ENCODE measurements at places on chromosomes 3 and 15.

DNA sequence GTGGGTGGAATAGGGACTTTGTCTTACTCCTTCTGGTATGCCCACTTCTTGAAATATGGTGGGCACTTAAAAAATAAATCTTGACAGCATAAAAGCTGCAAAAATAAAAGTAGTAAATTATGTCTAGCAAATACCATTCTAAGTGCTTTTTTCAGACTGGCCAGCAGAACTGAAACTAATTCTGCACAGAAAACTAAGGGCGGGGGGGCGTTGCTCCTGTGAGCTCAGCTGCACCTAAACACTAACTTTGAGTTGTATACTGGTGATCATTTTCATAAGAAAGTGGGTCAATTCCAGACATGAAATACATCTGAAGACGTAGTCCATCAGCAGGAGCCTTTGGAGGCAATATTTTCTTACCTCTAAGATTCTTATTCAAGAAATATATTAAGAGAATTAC is 114.8 kb downstream of the WDR76 start:
- DNase-seq = no peak

DNA sequence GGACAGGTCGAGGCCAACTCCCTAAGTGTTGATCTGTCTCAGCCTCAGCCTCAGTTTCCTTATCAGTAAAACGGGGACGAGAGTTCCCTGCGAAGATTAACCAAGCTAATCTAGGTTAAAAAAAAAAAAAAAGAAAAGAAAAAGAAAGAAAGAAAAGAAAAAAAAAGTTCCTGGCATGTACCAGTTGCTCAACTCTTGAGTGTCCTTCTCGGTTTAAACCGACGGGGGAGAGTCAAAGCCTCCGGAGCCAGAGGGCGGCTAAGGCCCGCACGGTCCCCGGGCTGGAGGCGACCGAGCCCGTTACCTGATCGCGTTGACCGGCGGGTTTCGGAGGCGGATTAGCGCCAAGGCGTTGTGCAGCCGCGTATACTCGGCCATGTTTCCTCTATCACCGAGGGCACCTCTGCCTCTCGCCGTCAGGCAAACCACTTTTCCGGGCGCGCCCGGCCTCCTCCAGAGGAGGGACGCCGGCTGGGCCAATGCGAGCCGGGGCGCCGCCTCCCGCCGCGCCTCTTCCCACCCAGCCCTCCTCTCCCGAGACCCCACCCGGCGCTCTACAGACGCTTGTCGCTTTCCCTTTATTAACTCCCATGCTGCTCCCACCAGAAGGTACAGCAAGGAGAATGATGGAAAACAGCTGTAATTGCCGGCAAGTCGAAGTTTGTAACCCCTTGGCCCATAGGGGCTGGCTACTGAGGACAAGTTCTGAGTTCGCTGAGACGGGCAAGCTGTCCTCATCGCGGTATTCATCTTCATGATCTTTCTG is at the start of gene EHHADH:
Gene EHHADH, minus strand, starts transcription at position 405 of the 766 bp plus-strand sequence. Its CDS starts 27 bp downstream, at position 378.
- DNase-seq = peak; percentile 84

GRCh38 chr3:124101643-124102042 is 109.7 kb upstream of the ROPN1 start:
- no peak for DNase-seq

- no peak for DNase-seq
These were observed 30.4 kb downstream of the NFKBIZ start for GRCh38 chr3:101879623-101880284.

GRCh38 chr3:40120806-40121205 is 188.7 kb upstream of the EIF1B start:
- DNase-seq = peak; percentile 81

DNA sequence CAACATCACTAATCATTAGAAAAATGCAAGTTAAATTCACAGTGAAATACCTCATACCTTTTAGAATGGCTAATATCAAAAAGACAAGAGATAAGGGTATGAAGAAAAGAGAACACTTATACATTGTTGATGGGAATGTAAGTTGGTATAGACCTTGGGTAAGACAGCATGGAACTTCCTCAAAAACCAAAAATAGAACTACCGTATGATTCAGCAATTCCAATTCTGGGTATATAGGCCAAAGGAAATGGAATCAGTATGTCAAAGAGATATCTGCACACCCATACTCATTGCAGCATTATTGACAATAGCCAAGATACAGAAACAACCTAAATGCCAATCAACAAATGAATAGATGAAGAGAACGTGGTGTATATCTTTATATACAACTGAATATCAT is 166.8 kb upstream of the LRRN1 start:
- DNase-seq = no peak

DNA sequence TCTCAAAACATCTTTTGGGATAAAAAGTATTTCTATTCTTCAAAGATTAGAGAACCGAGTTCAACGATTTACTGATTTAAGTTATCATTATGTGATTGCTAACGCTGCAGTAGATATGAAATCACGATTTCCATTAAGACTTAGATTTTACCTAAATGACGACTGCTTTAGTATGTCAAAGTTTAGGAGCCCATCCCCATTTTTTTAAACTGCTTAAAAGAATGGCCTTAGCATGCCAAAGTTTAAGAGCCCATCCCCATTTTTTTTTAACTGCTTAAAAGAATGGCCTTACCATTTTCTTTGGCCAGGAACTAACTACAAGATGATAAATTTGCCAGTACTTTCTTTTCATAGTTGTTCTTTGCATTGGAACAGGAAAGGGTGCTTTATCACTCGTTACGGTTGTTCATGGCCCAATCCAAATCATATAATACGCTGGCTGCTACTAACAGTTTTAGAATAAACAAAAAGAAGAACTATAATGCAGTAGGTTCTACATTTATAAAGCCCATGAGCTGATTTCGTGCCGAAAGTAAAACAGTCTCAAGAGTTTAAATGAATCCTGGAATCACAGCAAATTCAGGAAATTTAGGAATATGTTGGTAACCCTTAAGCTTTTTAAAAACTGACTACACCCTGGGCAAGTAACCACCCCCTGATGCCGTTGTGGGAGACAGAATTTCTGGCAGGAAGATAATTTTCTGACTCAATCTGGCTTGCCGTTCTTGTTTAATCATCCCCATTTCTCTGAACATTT is 869 bp upstream of the TSC22D2 start:
- DNase-seq = peak; percentile 88

DNA sequence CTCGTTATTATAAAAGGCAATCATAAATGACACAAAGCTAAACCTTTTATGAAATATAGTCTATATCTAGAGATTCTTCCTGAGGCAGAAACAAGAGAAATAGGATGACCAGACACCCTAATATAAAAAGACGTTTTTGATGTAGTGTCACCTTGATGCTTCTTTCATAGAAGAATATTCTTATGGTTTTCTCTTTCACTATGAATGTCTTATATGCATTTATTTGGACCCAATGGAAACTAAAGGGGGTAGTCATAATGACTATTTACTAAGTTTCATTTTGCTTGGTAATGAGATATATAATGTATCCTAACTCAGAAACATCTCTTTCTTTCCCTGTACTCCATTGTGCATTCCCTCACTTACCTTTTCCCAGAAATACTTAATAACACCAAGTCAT is 393.9 kb downstream of the RAP2B start:
- no peak for DNase-seq

GRCh38 chr3:135081856-135082434 is 286.9 kb downstream of the EPHB1 start:
- DNase-seq = no peak

GRCh38 chr3:126394977-126395321 is 240 bp downstream of the CFAP100 start:
- DNase-seq = no peak

DNA sequence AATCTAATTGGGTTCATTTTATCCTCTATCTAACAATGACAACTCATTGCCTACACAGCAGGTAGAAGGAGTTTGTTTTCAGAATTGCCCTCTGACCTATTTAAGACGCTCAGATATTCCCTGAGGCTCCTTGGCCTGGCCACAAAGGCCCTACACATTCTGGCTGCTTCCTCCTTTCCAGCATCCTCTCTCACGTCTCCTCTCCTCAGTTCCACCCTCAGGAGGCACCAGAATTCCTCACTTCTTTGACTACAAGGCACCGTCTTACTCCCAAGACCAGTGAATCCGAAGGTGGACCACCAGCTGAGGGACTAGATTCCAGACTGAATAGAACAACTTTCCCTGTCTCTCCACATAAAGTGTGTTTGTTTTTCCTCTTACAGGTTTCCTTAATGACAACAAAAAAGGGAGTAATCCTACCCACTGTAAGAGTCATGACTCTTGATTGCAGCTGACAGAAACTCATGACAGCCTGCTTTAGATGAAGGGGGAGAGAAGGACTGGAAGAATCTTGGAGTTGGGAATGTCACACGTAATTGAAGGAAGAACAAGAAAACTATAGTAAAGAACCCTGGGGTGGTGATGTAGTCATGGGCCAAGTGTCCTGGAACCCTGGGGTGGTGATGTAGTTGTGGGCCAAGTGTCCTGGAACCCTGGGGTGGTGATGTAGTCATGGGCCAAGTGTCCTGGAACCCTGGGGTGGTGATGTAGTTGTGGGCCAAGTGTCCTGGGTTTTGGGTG is 22.0 kb upstream of the MUC20 start:
- DNase-seq = no peak

DNA sequence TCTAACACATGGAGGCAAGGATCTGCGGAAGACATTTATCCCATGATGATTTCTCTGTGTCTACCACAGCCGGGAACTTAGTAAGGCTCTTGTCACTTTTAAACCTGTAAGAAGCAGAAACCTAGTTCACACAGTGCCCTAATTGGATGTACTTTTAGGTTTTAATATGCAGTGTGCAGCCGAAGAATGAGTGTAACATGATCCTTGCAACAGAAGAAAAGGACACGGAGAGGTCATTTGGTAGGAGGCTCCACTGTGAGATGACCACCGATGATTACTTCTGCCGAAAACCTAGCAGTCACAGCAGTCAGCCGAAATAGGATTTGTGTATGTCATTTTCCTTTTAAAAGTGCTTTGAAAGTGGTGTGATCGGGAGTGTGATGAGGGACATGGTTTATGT is 6.8 kb downstream of the CACNA1D start:
- no peak for DNase-seq

GRCh38 chr15:32007355-32007960 is 22.9 kb upstream of the CHRNA7 start:
- DNase-seq = no peak

GRCh38 chr15:27834684-27835083 is 264.4 kb downstream of the OCA2 start:
- DNase-seq = no peak

DNA sequence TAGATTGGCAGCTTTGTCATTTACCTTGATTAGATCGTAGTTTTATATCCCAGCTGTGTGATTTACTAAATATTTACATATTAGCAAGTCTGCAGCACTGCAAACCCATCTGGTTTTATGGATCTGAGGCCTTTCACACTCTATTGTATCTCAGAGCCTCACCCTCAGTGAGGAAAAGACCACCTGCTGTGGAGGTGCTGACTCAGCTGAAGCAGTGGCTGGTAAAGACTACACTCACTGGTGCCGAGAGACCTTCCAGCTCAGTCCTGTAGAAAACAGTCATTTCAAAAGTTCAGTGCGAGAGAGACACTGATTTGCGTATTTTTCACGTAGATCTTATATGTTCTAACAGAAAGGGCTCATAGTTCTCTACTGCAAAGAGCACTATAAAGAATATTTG is 307.8 kb upstream of the TPM1 start:
- DNase-seq = no peak

GRCh38 chr3:14286887-14287500 is 108.4 kb downstream of the LSM3 start:
- no peak for DNase-seq

DNA sequence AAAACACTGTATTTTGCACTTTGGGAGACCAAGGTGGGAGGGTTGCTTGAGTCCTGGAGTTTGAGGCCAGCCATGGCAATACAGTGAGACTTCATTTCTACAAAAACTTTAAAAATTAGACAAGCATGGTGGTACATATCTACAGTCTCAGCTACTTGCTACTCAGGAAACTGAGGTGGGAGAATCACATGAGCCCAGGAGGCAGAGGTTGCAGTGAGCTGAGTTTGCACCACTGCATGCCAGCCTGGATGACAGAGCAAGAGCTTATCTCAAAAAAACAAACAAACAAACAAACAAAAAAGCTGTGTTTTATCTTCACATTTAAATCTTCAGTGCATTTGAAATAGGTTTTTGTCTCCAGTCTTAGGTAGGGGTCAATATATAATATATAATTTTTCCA is 4.8 kb upstream of the SLC9C1 start:
- DNase-seq = no peak

GRCh38 chr3:147200545-147200944 is 205.8 kb downstream of the ZIC4 start:
- DNase-seq = peak; percentile 37

DNA sequence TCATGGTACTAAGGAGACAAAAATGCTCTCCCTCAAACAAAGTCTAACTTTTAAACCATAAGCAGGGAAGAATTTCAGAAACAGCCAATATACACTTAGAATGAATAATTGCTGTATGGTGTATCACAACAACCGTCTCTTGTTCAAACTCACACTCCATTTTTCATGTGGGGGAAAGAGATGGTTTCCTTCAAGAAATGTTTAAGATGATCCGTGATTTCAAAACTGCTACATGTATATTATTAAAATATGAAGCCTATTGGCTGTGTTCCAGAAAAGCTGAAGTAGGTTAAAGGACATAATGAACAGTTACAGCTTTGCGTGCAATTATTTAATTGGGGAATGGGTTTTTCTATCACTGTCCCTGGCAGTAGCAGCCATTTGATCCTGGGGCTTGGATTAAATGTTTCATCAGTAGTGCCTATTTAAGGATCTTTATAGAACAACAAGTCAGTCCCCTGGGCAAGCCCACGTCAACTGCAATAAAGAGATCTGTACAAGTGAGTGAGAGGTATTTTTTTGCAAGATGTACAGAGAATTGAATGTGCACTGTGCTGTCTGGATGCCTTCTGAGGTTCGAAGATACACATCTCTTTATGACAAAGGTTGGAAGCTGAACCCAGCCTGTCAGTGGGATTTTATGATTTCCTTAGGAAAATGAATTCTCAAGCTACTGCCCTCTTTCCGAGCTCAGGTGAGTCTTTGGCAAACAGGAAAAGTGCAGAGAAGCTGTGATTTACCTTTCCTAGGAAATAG is 337.2 kb upstream of the RARB start:
- no peak for DNase-seq

DNA sequence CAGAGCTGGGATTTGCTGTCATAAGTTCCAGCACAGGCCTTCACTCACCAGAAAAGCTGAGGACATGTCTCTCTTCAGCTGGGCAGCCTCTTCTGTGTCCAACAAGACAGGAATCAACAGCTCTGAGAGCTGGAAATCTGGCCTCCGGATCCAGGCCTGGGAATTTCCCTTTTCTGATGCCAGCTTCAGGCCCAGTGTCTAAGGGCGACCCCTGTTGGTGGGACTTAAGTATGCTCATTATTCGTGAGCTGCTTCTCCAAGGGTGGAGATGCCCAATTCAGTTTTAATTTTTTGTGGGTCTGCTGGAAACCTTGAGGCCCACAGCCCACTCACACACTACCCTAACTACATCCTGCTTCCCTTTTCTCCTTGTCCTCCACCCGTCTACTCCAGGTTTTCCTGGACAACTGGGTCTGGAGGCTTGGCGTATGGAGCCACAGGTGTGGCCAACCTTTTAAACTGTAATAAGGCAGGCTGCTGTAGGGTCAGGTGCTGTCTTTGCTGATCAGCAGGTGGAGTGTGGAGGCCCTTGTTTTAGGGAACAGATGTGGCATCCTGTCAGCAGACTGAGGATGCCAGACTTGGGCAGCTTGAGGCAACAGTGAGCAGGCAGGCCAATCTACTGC is 2.6 kb upstream of the CEMIP start:
- peak; percentile 81 for DNase-seq

- DNase-seq = no peak
These were observed 391.7 kb downstream of the EDEM1 start for GRCh38 chr3:5579139-5579602.
